ENCODE measurements at places on chromosomes 3 and 15. TPM values are rescaled to one million over a fixed set of nuclear protein-coding genes. Genes with fewer than 3 reads are reported as not detected.

DNA sequence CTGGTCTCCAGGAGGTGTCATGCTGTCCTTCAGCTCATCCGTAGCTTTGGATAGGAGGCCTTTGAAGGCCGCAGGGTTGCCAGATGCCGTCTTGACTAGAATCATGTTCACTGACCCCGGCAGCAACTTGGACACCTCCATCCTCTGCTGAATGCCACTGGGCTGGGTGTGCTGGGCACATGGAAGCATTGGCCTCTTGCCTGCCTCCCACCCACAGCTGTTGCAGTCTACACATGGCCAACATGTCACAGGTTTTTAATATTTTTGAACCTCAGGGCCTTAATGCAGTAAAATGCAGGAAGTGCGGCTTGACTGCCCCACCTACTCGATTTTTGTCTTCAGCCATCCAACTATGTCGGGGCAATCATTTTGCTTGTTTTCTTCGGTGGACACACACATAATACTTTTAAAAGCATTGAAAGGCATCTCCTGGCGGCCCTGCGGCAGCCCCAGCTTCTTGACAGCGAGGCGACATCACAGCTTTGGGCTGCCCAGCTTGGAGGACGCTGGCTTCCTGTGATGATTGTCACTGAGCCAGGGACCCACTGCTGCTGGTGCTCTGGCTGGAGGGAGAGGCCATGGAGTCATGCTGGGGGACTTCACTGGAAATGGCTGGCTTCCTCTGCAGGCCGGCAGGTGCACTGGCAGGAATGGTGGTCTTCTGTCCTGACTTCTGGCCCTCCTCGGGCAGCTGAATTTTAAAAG lies 31.6 kb upstream of the ACAD9 start:
- DNase-seq, result no peak

DNA sequence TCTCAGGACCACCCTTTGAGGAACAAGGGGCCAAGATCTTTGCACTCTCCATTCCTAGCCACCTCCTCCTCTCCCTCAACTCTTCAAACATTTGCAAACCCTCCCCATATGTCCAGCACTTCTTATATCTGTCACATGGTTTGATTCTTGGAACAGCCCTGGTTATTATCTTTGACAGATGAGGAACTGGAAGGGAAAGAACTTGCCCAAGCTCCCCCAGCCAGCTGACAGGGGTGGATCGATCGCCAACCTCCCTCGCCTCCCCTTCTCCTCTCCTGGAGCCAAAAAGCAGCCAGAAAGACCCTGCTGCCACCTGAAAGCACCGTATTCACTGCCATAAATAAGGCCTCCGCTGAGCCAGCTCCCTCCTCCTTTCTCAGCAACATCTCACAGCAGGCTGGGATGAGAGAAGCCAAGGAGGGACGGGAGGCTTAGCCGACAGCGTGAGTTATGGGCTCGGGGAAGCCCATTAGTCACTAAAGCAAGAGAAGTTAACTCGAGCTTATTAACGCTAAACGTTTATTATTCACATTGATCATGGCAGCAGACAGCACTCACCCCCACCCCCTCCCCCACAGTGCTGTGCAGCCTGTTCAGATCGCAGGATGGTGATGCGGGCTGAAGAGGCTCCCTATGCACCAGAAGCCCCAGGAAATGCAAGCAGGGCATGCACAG lies 22.2 kb upstream of the FGD5 start:
- no peak for DNase-seq

CCDC39 gene
- total RNA-seq, result not detected

TRIM42 gene
- total RNA-seq, result not detected
